Fibroblast of skin of abdomen (primary cell): ENCODE measurements at places on chromosomes 11 and 22.

GRCh38 chr11:120112174-120112796, 25.6 kb downstream of the TRIM29 start:
- no peak for DNase-seq

- no peak for DNase-seq
Observed at GRCh38 chr11:120941000-120941399, 82.9 kb upstream of the TBCEL start.

DNA sequence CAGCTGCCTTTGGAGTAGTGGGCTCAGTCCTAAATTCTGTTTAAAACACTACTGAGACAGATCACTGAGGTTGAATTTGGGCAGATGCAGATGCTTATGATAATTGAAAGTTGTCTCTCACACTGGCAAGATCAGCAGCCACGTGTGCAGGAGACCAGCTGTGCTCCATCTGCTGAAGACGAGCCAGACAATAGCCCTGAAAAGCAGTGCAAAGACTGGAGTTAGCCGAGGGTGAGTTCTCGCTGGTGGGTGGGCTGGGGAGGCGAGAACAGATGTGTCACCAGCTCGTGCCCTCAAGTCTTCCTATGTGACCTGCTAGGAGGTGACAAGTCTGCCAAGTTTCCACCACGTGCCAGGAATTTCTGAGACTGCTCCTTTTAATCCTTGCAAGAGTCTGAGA, 661.3 kb upstream of the B3GAT1 start:
- no peak for DNase-seq

- no peak for DNase-seq
Observed at GRCh38 chr11:105220121-105220520, 80.6 kb upstream of the CARD18 start.

DNA sequence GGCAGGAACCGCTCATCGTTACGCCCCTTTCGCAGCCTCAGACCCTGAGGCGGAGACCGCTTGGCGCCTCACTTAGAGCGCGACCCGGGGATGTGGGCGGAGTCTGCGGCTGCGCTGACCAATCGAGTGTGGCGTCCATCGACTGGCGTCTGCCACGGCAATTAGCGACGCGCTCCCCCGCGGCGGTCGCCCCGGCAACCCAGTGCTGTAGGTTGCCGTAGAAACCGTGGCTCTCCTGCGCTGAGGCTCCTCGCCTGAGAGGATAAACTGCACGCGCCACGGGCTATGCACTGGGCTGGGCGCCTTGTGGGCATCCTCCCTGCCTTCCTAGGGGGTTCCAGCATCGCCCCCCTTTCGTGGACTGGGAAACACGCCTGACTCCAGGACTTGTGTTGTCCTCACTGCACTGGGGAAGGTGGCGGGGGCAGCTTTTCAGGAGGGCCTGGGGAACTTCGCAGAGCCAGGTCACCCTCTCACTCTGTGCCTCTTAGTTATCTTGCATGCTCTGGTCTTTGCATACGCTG, 701 bp upstream of the P2RX6 start:
- DNase-seq: peak; percentile 91

DNA sequence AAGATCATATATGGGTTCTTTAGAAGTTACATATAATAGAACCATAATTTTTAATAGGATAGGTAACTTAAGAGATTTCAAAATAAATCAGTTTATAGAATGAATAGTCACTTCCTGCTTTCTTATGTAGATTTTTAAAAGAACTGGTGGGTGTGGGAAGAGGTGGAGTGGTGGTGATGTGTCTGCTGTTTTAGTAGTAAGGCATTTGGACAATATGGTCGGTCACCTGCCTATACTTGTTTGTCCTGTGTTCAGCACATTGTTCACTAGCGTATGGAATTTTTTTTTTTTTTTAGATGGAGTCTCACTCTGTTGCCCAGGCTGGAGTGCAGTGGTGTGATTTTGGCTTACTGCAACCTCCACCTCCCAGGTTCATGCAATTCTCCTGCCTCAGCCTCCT, 39.3 kb downstream of the CCDC81 start:
- DNase-seq: no peak

- no peak for DNase-seq
Observed at GRCh38 chr11:57244911-57245310, 7.9 kb upstream of the APLNR start.

- no peak for DNase-seq
Observed at GRCh38 chr11:43853781-43854180, 26.9 kb upstream of the ALKBH3 start.

DNA sequence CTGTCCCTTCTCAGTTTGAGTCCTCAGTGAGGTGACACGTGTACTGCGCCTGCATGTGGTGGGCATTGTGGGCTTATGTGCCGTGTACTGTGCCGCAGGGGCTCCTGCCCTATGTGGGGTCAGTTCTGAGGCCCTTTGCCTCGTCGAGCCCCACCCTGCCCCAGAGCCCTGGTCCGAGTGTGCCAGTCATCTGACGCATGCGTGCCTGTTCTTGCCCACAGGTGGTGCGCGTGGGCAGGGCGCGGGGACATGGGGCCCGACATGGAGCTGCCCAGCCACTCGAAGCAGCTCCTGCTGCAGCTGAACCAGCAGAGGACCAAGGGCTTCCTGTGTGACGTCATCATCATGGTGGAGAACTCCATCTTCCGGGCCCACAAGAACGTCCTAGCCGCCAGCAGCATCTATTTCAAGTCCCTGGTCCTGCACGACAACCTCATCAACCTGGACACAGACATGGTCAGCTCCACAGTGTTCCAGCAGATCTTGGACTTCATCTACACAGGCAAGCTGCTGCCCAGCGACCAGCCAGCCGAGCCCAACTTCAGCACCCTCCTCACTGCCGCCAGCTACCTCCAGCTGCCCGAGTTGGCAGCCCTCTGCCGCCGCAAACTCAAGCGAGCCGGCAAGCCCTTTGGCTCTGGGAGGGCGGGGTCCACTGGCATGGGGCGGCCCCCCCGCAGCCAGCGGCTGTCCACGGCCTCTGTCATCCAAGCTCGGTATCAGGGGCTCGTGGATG, 22.3 kb upstream of the TMEM191C start:
- no peak for DNase-seq
